ENCODE measurements at places on chromosomes 6 and 20.
A peak's percentile ranks its signal among the peaks of the same experiment; 100 is the strongest.

GRCh38 chr6:90268178-90268577 is 28.5 kb downstream of the BACH2 start:
- H3K4me3 ChIP-seq: no peak overlapping the region
- no peaks in the 10 kb centered on the region for H3K4me1 ChIP-seq
- no peaks in the 10 kb centered on the region for H3K36me3 ChIP-seq
- no peaks in the 10 kb centered on the region for H3K27me3 ChIP-seq

- H3K4me3 ChIP-seq: no peak overlapping the region
- H3K27ac ChIP-seq: no peak overlapping the region
- H3K27me3 ChIP-seq: no peaks in the 10 kb centered on the region
- no peaks in the 10 kb centered on the region for H3K36me3 ChIP-seq
- H3K4me1 ChIP-seq: no peaks in the 10 kb centered on the region
Observed at GRCh38 chr6:11889572-11889971, 111.0 kb upstream of the ADTRP start.

DNA sequence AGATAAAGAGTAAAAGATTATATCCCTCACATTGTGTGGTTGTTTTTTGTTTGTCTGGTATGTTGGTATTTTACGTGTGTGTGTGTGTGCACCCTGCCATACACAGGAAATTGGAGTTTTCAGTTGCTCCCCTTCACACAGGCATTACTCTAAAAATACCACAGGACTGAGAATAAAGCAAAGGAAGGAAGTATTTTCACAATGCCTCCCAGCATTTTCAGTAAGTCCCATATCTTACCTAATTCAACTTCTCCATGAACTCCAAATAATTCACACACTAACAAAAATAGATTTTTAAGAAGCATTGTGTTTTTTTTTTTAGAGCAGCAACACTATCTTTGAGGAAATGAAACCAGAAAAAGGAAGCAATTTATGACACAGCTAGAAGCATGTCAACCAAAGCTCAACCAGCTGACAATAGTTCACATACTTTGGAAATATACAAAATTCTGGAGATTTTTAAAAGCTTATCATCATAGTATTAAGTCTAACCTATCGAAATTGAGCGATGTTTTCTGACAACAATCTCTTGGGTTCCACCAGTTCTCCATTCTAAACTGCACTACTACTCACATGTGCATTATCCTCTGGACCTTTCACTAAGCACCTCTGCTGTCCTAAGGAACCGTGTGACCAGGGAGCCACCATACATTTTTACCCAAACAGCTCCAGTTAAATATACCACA is 2.1 kb downstream of the UBE2J1 start:
- peak; percentile 52 for DNase-seq
- no peaks in the 10 kb centered on the region for H3K27me3 ChIP-seq
- H3K27ac ChIP-seq: peak overlapping the region; percentile 96
- no peaks in the 10 kb centered on the region for H3K36me3 ChIP-seq
- H3K4me1 ChIP-seq: peaks cover 22% of the 10 kb centered on the region

DNA sequence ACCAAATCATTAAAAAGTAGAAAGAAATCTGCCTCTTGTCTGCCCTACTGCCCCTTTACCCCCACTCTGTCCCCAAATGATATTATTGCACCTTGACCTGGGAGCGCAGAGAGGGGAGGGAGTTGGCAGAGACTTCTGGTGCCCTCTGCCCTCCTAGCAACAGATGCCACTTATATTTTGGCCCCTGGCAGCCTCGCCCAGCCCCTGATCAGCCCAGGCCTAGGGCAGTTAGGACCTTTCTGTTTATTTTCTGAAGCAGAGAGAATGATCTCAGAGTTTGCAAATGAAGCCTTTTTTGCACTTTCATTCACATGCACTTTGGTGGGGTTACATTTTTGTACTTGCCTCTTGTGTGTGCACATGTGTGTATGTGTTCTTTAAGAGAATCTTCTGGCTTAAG is 8.4 kb upstream of the SGK2 start:
- H3K4me1 ChIP-seq: no peaks in the 10 kb centered on the region
- H3K27me3 ChIP-seq: no peaks in the 10 kb centered on the region
- H3K4me3 ChIP-seq: no peak overlapping the region
- DNase-seq: no peak
- H3K27ac ChIP-seq: no peak overlapping the region
- peaks cover 3% of the 10 kb centered on the region for H3K36me3 ChIP-seq

GRCh38 chr6:68032217-68032616 is 602.9 kb upstream of the ADGRB3 start:
- H3K4me1 ChIP-seq: no peaks in the 10 kb centered on the region
- no peak overlapping the region for H3K4me3 ChIP-seq
- no peak for DNase-seq
- H3K36me3 ChIP-seq: no peaks in the 10 kb centered on the region
- H3K27ac ChIP-seq: no peak overlapping the region
- H3K27me3 ChIP-seq: no peaks in the 10 kb centered on the region

GRCh38 chr6:156383059-156383458 is 394.1 kb upstream of the ARID1B start:
- no peaks in the 10 kb centered on the region for H3K27me3 ChIP-seq
- peak; percentile 72 for DNase-seq
- H3K4me1 ChIP-seq: peaks cover 5% of the 10 kb centered on the region

- H3K4me1 ChIP-seq: no peaks in the 10 kb centered on the region
- H3K27ac ChIP-seq: no peak overlapping the region
- no peak for DNase-seq
- H3K36me3 ChIP-seq: no peaks in the 10 kb centered on the region
- no peak overlapping the region for H3K4me3 ChIP-seq
- H3K27me3 ChIP-seq: no peaks in the 10 kb centered on the region
Observed at GRCh38 chr6:126127659-126128058, 141.3 kb downstream of the TRMT11 start.

DNA sequence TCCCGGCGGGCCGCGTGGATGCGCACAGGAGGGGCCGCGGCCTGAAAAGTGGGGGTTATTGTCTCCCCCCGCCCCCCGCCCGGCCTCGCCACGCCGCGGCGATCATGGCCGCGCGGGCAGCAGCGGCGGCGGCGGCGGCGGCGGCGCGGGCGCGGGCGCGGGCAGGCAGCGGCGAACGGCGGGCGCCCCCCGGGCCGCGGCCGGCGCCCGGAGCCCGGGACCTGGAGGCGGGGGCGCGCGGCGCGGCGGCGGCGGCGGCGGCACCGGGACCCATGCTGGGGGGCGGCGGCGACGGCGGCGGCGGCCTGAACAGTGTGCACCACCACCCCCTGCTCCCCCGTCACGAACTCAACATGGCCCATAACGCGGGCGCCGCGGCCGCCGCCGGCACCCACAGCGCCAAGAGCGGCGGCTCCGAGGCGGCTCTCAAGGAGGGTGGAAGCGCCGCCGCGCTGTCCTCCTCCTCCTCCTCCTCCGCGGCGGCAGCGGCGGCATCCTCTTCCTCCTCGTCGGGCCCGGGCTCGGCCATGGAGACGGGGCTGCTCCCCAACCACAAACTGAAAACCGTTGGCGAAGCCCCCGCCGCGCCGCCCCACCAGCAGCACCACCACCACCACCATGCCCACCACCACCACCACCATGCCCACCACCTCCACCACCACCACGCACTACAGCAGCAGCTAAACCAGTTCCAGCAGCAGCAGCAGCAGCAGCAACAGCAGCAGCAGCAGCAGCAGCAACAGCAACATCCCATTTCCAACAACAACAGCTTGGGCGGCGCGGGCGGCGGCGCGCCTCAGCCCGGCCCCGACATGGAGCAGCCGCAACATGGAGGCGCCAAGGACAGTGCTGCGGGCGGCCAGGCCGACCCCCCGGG is 637 bp downstream of the ARID1B start:
- H3K27me3 ChIP-seq: no peaks in the 10 kb centered on the region
- no peaks in the 10 kb centered on the region for H3K4me1 ChIP-seq
- no peaks in the 10 kb centered on the region for H3K36me3 ChIP-seq
- peak overlapping the region; percentile 97 for H3K4me3 ChIP-seq
- H3K27ac ChIP-seq: peak overlapping the region; percentile 96

DNA sequence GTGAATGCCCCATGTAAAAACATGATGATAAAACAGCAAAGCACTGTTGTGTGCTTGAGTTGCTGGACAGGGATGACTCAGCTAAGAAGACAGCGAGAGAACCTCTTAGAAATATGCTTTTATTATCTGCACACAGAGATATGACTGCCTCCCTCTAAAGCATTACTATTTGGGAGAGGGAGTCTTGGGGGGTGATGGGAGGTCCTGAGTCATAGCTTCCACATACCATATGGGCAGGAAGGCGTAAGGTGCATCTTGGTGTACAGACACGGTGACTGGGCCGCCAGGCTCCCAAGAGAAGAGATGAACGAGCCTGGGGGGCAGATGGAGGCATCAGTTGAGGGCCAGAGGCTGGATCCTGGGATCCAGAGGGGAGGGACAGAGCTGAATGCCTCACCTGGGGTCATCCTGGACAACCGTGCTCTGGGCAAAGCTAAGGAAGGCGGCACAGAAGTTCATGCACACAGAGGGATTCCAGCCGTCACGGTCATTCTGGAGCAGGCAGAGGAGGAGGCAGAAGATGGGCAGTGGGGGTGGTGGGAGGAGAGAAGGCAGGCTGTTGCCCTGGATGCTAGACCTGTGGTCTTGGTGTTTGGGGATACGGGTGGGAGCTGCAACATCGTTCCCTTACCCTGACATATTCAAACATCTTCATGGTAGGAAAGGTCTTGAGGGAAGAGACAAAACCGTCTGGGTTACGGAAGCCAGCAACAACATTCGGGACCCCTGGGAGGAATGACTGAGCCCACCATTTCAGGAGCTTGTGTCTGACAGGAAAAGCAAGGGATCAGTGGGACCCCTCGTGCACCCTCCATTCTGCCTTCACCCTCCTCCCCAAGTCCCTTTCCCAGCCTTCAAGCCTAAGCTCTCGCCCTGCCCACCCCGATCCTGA is 2.0 kb downstream of the DXO start:
- no peaks in the 10 kb centered on the region for H3K27me3 ChIP-seq
- H3K36me3 ChIP-seq: peaks cover 52% of the 10 kb centered on the region
- DNase-seq: no peak
- no peak overlapping the region for H3K27ac ChIP-seq

GRCh38 chr6:165729307-165729936 is 66.4 kb upstream of the PDE10A start:
- no peaks in the 10 kb centered on the region for H3K4me1 ChIP-seq
- H3K27me3 ChIP-seq: no peaks in the 10 kb centered on the region
- no peaks in the 10 kb centered on the region for H3K36me3 ChIP-seq

- H3K27ac ChIP-seq: no peak overlapping the region
- no peaks in the 10 kb centered on the region for H3K27me3 ChIP-seq
- H3K4me3 ChIP-seq: no peak overlapping the region
- H3K4me1 ChIP-seq: peaks cover 3% of the 10 kb centered on the region
- DNase-seq: no peak
- no peaks in the 10 kb centered on the region for H3K36me3 ChIP-seq
Observed at GRCh38 chr20:48065833-48066232, 280.6 kb upstream of the SULF2 start.

- peaks cover 8% of the 10 kb centered on the region for H3K4me1 ChIP-seq
- no peak overlapping the region for H3K4me3 ChIP-seq
- H3K27ac ChIP-seq: no peak overlapping the region
- no peaks in the 10 kb centered on the region for H3K27me3 ChIP-seq
Observed at GRCh38 chr6:170031684-170032121, 259.2 kb downstream of the DLL1 start.

- no peak for DNase-seq
- no peak overlapping the region for H3K4me3 ChIP-seq
- no peaks in the 10 kb centered on the region for H3K4me1 ChIP-seq
- H3K27ac ChIP-seq: no peak overlapping the region
Observed at GRCh38 chr20:63155266-63156165, 60.4 kb downstream of the YTHDF1 start.

GRCh38 chr6:157996201-157996712 is 14.6 kb downstream of the SYNJ2 start:
- H3K27ac ChIP-seq: no peak overlapping the region
- no peak for DNase-seq
- no peaks in the 10 kb centered on the region for H3K36me3 ChIP-seq

DNA sequence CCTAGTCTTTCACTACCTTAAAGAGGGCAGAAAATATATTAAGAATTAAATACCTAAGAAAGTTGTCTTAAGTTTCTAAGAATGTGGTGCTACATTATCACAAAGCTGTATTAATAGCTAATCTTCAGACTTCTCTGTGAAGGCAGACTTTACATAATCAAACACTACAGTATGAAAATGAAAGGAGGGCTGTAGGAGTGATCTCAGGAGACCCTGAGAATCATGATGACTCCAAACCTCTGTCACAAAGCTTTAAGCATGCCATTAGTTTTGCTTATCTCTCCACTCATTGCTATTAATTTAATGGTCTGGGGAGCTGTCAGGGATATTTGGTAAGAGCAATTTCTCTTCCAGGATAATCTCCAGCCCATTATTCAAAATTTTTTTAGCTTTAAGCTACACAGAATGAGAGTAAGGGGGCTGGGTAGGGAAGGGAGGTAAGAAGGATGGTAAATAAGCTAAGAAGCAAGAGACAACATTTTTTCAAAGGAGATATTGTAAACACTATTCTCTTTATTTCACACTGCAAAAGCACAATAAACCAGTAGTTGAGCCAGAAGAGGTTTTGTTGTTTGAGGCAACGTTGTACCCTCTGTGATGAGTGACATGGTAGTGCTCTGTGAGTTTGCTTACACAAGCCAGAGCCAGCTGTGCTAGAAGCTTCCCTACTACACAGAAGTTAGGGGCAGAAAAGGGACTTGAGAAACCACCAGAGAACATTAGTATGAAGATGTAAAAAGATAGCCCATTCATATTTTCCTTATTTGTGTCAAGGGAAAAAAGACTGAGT is 258.8 kb downstream of the GMDS start:
- H3K4me1 ChIP-seq: no peaks in the 10 kb centered on the region
- H3K27me3 ChIP-seq: no peaks in the 10 kb centered on the region
- no peaks in the 10 kb centered on the region for H3K36me3 ChIP-seq
- no peak overlapping the region for H3K27ac ChIP-seq
- H3K4me3 ChIP-seq: no peak overlapping the region
- DNase-seq: no peak

GRCh38 chr6:43196337-43196736 is 14.3 kb downstream of the CUL9 start:
- DNase-seq: no peak
- no peak overlapping the region for H3K27ac ChIP-seq
- H3K27me3 ChIP-seq: no peaks in the 10 kb centered on the region
- H3K4me1 ChIP-seq: no peaks in the 10 kb centered on the region
